ENCODE measurements at places on chromosomes 11 and 22.

- DNase-seq, result no peak
Observed at GRCh38 chr11:120029321-120029720, 108.6 kb downstream of the TRIM29 start.

DNA sequence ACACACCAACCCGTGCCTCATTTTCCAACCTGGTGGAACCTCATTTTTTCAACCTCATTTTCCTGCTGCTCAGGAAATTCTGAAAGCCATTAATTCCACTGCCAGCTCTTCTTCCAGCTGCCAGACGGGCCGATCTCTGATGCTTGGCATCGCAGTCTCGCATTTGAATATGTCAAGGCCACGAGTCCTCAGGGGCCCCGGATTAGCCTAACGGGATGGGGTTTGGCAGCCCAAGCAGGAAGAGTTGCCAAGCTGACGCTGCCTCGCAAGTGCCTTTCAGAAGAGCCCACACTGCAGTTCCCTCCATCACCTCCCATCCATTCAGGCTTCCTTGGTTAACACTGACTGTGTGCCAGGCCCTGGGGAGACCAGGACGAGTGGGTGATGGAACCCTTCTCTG lies 8.7 kb downstream of the RASD2 start:
- no peak for DNase-seq

DNA sequence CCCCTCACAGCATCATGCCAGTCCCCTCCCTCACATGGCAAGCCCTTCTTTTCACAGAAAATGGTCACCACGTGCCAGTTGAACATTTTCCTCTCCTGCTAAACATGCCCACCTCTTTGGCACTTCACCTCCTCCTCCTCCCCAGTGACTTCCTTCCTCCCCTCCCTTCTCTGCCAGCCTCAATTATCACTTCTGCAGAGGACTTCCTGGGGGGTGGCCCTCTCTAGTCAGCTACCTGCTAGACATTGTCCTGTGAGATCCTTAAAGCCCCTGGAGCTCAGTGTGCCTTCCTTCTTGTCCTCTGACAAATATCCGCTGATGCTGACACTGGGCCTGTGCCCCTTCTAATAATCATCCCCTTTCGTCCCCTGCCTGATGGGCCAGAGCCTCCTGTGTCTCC lies 43.2 kb upstream of the E2F8 start:
- no peak for DNase-seq

- DNase-seq, result no peak
Observed at GRCh38 chr11:110465231-110465630, 35.5 kb downstream of the FDX1 start.

DNA sequence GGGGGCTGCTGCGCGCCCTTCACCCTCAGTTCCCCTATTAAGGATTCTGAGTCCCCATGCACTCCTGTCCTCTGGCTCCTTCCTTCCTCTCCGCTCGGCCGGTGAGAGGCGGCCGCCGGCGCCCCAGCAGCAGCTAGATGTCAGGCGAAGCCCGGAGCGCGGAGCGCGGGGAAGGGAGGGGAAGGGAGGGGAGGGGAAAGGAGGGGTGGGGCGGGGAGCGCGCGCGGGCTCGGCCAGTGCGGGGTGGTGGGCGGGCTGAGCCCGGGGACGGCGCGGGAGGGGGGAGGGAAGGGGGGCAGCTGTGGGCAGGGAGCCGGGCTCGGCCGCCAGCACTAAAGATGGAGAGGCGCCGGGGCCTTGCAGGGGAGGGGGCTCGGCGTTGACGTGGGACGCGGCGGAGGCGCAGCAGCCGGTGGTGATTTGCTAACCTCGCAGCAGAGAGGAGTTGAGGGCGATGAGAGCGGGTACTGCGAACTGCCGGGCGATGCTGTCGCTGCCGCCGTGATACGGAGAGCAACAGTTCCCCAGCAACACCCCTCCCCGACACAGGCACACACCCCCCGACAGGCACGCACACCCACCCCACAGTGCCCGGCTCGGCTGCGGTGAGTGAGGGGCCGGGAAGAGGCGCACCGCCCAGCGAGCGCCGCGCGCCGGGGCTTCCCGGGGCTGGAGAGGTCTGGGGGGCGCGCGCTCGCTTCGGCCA lies at the start of gene ZBTB16:
ZBTB16 (plus strand) TSS at position 434 of the 706 bp plus-strand sequence. CDS start 3,590 bp downstream, outside the sequence.
- no peak for DNase-seq

DNA sequence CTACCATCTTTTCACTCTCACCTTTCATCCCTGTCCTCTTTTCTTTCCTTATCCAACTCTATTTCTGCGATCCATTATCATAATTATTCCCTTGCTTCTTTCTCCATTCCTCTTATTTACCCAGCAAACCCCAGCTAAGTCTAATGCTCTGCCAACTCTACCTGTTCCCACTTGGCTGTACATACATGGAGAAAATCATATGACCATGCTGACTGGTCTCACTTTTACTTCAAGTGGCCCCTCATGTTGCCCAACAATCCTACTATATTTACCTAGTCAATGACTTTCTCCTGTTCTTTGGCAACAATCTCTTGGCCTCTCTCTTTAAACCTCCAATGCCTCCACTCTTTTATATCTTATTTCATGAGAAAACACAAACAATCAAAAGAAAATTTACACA lies 94.1 kb downstream of the USP35 start:
- no peak for DNase-seq

GRCh38 chr22:43616645-43617044 lies 195.5 kb downstream of the EFCAB6 start:
- no peak for DNase-seq

- no peak for DNase-seq
Observed at GRCh38 chr11:14852571-14853177, 39.4 kb downstream of the CYP2R1 start.

DNA sequence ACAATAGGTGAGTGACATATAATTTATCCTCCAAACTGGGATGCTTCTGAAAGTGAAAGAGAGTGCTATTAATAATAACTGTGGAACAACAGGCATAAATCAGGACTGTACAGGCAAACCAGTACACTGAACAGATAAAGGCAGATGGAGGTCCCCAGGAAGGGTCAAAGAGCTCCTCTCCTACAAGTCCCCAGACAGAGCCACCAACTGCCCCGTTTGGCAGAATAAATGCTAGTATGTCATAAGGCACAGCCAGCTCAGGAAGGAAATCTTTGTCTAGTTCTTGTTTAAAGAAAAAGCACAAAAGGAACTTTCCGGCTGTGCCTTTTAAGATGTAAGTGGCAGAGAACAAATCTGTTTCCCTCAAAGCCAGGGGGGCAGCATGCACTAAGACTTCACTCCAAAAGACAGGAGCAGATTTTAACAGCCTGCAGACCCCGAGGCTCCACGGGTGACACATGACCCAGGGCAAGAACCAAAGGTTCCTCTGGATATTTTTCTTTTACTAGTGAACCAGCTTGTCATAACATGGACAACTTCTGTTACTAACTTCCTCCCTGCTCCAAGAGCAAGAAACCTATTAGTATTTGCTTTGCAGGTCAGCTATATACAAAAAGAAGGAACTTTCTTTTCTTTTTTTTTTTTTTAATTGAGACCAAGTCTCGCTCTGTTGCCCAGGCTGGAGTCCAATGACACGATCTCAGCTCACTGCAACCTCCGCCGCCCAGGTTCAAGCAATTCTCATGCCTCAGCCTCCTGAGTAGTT lies 50.2 kb downstream of the MYH9 start:
- DNase-seq, result no peak

DNA sequence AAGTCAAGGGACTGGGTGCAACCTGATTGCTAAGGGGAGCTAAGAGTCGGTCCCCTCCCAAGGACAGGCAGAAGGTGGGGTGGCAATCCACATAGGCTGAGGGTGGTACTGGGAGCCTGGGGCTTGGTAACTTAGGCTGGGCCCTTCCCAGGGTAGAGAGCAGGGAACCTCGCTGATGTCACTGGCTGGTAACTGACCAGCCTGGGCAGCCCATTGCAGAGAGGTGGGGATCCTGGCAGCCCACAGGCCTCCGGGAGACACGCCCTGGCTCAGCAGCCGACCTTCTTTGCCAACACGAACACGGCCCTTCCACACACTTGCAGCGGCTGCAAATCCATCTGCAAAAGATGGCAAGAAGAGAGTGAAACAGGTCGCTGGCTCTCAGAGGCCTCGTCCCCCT lies 25.4 kb downstream of the A4GALT start:
- DNase-seq, result no peak

- no peak for DNase-seq
Observed at GRCh38 chr11:72998676-72999075, 143.4 kb downstream of the FCHSD2 start.

GRCh38 chr11:19633276-19633675 lies 79.4 kb upstream of the NAV2 start:
- no peak for DNase-seq

DNA sequence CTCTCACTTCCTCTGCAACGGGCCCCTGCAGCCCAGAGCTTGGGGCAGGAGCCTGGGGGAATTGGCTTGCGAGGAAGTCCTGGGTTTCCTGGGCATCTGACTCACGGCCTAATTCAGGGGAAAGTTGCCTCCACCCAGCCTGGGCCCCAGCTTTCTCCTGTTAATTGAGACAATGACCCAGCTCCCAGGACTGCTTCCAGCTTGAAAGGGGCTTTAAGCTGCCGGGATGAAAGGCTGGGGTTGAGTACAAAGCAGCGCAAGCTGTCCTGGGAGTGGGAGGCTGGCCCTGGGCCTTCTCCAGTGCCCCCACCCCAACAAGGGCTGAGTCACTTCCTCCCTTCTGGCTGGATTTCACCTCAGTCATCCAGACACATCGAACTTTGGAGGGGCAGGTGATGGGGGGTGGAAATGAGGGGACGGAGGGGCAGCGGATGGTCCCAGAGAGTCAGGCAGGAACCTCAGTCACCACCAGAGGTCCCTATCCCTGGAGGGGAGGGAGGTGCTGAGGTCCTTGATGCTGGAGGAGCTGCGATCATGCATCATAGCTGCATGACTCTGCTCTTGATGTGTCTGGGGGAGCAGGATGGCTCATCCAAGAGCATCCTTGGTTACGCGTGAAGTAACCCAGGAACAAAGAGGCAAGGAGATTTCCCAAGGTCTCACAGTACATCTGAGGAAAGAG lies 30.1 kb upstream of the OAF start:
- DNase-seq, result no peak

GRCh38 chr11:109075976-109076375 lies 346.0 kb upstream of the C11orf87 start:
- no peak for DNase-seq

- DNase-seq, result no peak
Observed at GRCh38 chr22:50620593-50621355, 7.2 kb downstream of the ARSA start.

GRCh38 chr22:38852522-38852921 lies 8.7 kb upstream of the NPTXR start:
- DNase-seq, result no peak

DNA sequence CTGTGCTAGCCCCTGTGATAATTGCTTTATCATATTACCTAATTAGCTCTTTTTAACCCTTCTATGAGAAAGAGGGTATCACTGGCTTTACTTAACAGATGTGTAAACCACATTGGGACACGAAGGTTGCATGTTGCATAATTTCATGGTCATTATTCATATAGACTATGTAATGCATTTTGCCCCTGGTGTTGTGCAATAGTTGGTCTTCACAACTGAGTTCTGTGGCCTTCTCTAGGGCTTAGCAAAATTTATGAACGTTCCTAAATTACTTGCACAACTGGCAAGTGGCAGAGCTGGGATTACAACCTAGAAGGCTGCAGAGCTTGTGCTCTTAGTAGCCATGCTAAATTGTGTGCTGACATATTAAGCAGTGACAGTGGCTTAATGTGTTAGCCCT lies 34.6 kb upstream of the PDGFD start:
- no peak for DNase-seq

DNA sequence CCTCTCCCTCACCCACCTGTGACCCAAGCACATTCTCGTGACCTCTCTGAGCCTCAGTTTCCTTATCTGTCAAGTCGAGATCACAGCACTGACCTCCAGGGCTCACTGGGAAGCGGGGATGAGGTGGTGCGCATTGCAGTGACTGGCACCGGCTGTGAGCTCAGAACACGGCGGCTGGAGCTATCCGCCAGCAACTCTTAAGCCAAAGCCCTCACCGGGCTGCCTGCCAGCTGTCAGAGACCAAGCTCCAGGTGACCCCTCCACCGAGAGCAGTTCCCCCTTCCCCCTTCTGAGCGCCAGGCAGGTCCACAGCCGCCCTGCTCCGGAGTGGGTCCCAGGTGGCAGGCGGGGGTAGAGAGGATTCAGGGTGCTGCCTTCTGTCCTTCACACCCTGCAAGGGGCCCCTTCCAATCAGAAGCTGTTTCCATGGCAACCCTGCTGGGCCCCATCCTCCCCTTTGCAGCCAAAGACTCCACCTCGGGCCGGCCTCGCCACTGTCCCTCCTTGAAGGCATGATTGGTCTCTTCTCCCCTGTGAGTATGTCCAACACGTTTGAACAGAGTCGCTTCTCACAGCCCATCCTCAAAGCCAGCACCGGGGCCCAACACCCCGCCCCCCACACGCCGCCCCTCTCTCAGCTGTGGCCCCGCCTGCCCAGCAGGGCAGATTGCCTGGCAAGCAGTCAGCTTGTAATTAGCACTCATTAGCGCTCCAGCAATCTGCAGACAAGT lies 98.7 kb downstream of the WNT7B start:
- DNase-seq, result no peak
